ENCODE measurements at places on chromosomes 3 and 15.

DNA sequence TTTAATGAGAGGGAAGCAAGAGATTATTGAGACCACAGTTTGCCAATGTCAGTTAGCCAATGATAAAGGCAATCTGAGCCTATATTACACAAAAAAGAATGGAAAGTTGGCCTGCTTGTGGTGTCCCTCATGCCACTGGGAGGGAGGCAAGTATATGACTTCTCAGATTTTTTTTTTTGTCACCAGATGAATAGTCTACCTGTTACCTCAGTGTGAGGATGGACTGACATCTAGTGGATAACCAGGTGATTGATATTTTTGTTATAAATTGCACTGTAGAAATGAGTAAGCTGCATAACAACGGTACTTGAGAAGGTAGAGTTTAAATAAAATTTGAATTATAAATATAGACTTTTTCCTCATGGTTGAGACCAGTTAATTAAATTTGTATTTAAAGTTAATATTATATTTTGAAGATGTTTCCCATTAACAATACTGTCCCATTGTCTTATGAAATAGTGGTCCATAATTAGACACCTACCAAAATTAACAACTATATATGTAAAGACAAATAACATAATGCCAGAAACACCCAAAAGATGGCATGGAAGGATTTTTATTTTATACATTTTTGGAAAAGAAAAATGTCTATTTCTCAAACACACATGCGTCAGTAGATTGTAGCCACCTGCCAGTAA, 237.8 kb upstream of the GADL1 start:
- DNase-seq, result no peak

GRCh38 chr3:30142946-30143345, 463.5 kb upstream of the TGFBR2 start:
- DNase-seq, result no peak

DNA sequence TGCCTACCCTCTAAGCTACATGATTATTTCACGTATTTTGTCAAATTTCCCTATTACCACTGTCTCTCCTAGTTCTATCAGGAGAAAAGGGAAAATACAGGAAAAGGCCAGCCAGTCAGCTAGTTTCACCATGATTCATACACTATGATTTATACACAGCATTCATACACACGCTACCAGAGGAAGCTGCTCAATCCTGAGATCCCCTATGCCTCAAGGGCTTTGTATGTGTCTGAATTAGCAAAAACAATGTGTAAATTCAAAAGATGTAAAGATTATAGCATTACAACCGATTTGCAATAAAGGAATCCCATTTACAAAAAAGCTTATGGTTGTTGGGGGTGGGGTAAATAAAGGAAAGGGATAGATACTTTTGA, 3.1 kb upstream of the ACKR4 start:
- DNase-seq, result no peak

GRCh38 chr3:50204804-50205412, at the start of gene SLC38A3:
SLC38A3 (plus strand) TSS chr3:50205271; CDS start chr3:50214200, 8,929 bp downstream.
- no peak for DNase-seq

DNA sequence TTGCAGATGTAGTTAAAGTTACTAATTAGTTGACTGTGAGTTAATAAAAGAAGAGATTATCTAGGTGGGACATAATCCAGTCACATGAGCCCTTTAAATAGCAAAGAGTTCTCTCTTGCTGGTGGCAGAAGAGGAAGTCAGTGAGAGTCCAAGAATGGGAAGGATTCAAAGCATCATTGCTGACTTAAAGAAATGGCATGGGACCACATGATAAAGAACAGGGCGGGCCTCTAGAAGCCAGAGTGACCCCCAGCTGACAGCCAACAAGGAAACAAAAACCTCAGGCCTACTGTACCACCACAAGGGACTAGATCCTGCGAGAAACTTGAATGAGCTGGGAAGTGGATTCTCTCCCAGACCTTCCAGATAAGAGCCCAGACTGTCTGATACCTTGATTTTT, 447.2 kb upstream of the CCDC54 start:
- no peak for DNase-seq

- DNase-seq, result no peak
Observed at GRCh38 chr3:4150816-4151215, 152.4 kb upstream of the SETMAR start.

DNA sequence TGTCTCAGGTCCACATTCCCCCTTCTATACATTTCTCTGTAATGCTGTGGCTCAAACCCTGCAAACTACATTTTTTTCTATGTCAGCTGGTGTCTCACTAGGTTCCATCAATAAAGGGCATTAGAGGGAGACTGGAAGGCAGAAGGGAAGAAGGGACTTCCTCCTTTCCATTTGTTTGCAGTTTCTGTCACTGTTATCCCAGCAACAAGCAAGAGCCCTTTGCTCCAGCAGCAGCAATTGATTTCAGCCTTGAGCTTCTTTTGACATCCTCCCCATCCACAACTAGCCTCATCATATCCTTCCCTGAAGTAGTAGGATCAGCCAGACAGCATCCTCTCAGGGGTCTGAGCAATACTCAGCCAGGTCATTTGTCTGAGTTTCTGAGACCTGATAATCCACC, 5.3 kb upstream of the NCK1 start:
- DNase-seq, result no peak

DNA sequence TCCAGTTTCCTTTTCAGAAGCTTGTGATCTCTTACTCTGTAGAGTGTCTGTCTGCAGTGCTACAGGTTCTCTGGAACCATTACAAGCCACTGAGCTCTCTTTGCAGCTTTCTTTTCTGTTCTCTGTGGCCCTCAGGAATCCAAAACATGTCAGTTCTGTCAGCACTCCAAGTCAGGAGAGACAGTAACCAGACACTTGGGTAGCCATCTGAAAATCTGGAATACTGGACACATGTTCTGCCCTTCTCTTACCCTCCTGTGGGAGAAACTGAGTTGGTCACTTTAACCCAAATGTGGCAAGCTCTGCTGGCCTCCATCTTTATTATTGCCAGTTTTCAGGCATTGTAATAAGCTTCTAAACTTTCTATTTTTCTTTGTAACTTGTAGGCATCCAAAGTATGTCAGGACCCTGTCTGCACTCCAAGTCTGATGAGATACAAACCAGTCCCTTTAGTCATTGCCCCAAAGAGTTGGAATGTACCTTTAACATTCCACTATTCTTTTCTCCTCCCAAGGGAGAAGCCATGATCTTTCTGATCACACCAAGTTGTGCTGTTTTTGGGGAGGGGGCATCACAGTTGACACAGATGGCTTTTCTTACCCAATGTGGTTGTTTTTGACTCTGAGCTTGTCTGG, 183.7 kb downstream of the DPH6 start:
- DNase-seq, result no peak

DNA sequence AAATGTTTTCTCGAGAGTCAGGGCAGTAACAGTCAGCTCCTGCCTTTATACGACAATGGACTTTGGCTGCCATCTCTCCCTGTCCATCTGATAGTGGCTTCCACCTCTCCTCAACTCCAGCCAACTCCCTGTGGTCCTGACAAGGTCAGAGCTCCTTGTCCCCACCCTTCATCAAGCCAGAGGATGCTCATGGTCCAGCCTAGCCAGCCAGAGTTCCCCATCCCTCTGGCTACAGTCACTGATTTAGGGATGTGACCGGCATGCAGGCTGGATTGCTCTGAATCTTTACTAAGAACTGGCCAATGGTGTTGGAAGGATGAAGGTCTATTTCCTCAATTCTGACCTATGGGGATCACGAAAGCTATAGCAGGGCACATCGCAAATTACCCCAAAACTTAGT, 156.1 kb downstream of the OR4M2 start:
- no peak for DNase-seq

- DNase-seq, result no peak
Observed at GRCh38 chr3:18988614-18989229, 159.6 kb upstream of the KCNH8 start.

DNA sequence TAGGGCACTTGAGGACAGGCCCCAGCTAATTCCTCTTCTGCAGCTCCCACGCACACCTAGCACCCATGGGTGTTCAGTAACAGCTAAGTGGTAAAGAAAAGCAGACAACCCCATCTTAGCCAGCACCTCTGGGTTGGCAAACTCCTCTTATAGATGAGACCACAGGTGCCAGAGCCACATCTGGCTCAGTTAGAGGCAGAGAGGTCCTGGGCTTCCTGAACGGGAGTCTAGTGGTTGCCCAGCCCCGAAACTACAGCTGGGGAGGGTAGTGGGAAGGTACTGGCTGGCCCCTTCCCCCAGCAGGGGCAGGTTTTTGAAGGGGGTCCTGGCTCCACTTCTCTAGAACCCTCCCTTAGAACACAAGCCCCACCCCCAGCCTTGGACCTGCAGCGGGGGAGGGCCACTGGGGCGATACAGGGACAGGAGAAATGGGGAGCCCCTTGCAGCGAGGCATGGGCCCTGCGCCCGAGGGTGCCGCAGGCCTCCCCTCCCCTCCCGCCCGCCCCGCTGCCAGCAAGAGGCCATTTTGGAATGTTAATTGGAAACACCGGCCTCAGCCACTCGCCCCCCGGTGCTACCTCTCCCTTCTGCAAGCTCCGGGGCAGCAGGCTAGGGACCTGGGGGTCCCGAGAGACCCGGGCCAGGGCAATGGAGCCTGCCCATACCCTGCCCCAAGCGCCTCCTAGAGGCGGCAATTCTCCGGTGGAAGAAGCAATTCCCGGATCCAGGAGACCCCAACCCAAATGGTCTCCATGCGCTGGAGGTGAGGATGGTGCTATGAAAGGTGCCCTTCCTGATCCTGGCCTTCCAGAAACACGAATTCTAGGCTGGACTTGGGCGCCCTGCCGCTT, 1.5 kb downstream of the DUSP7 start:
- DNase-seq, result no peak

DNA sequence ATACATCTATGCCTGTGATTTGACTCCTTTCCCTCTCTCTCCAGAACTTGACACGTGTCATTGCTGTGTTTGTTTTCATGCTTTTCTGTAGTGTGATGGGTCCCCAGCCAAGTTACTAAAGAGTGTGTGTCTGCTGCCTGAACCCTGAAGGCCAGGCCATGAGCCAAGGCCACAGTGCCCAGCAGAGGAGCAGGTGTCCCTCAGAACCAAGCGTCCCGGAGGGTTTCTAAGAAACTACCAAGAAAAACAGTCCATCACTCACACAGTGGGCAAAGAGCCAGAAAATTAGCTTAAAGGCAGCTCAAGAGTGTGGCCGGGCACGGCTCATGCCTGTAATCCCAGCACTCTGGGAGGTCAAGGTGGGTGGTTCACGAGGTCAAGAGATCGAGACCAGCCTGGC, 35.2 kb downstream of the FBXO45 start:
- DNase-seq, result no peak

- DNase-seq, result no peak
Observed at GRCh38 chr15:68612979-68613740, 34.4 kb downstream of the CORO2B start.

GRCh38 chr3:90136456-90137191, 1029.2 kb downstream of the EPHA3 start:
- DNase-seq, result no peak

GRCh38 chr3:133278260-133279043, 121.4 kb upstream of the BFSP2 start:
- DNase-seq, result no peak

- no peak for DNase-seq
Observed at GRCh38 chr3:58150810-58151199, 60.0 kb downstream of the DNASE1L3 start.

GRCh38 chr15:39657181-39657580, 76.3 kb downstream of the THBS1 start:
- no peak for DNase-seq

DNA sequence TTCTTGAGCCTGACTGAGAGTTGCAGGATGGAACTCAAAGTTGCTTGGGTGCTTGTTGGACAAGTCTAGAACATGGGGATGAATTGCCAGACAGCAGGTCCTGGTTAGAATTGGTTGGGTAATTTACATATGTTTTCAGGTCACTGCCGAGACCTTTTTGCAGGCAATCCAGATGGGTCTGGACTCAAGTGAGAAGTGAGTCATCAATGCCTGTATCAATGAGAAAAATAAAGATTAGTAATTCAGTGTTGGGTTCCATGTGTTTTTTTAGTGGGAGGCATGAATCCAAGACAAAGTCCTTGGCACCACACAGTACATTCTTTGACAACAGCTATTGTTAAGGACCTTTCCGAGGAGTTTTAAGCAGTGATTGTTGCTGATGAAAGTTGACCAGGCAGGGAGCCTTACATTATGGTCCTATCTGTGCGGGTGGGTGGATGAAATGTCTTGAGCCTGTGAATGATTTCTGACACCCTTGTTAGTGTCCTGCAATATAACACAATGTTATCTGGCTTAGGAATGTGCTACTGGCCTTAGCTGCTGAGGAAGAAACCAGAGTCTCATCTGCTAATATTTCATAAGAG, 77.7 kb downstream of the CRYGS start:
- no peak for DNase-seq

DNA sequence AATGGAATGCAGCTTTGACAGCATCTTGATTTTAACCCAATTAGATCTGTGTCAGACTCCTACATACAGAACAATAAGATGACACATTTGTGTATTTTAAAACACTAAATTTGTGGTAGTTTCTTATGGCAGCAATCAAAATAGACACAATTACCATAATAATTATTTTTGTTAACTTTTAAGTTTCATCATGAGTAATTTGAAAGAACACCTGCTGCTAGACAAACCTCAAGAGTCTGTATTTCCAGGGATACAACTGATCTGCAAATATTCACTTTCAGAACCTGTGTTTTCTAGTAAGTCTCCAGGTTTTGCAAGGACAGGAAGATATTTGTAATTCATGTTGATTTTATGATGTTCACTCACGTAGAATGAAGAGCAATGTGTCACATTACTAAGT, 736.8 kb downstream of the DIPK2A start:
- DNase-seq, result no peak

DNA sequence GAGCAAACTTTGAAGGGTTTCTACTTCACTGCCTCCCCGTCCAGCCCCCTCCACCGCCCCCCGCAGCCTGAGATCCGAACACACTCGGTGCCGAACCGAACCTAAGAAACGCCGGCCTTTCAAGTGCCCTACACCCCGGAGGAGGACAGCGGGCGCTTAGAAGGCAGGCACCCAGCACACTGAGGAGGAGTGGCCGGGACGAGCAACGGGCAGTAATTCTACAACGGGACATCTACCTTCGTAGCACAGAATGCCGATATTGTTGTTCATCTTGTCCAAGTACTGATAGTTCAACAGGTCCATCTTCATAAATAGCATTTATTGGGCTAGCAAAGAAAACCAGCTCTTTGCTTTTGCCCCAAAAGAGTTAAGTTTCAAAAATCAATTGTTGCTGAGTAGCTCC, 513 bp downstream of the VGLL4 start:
- DNase-seq, result no peak

DNA sequence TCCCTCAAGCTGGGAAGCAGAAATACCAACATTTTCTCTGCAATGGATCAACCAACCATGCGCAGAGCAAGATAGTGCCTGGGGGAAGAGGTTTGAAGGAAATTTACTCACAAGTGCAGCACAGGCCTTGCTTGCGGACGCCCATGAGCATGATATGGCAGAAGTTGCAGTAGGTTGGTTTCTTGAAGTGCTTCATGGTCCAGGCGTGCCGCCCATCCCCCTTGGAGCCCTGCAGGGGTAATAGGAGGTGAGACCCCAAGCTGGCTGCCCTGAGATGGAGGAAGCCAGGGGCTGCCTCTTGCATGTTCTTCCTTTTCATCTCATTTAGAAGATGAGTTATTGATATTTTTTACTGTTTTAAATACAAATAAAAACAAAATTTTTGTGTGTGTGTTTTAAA, 86.6 kb downstream of the DGKG start:
- DNase-seq, result no peak

GRCh38 chr15:74854453-74855022, 11.6 kb upstream of the ULK3 start:
- no peak for DNase-seq

GRCh38 chr15:99480016-99480810, 85.6 kb upstream of the MEF2A start:
- no peak for DNase-seq

GRCh38 chr3:189103208-189103607, 68.6 kb upstream of the TPRG1 start:
- no peak for DNase-seq

Data from NCI-H1436 treated with DMSO at 0.1 percent for 48 hours (cell line).